ENCODE measurements at places on chromosomes 1 and 21.
A peak's percentile ranks its signal among the peaks of the same experiment; 100 is the strongest.

DNA sequence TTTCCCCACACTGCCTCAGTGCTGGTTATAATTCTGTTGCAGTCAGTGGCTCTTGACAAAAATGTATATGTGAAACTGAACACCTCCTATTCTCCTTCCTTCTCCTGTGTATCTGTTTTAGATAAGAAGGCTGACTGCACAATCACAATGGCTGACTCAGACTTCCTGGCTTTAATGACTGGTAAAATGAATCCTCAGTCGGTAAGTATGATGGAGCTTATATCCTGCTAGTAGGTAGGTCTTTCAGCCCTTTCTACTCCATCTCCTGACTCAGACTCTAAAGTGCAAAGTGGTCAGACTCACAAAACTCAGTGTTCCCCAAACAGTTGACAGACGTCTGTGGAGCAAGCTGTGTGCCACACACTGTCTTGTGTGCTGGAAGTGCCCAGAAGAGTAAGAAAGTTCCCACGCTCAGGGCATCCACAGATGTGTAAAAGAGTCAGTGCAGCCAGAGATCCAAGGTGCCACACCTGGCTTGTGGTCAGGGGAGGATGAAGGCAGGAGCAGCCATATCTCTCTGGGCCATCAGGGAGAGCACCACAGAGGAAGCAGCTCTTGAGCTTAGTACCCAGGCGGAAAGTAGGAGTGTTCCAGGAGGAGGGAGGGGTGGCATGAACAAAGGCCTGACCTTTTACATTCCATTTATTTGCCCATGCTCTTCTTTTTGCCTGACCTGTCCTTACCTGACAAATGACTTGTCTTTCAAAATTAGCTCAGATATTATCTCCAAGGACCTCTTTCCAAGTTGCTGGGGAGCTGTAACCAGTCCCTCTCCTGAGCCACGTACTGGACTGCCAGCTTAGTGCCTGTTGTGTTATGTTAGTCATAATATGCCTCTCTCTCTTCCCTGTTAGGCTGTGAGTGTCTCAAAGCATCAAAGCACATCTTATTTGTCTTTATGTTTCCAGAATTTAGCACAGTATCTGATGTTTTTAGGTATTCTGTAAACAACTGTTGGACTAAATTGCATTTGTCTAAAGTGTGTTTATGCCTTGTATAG, 14.0 kb upstream of the PODN start:
- DNase-seq = no peak

DNA sequence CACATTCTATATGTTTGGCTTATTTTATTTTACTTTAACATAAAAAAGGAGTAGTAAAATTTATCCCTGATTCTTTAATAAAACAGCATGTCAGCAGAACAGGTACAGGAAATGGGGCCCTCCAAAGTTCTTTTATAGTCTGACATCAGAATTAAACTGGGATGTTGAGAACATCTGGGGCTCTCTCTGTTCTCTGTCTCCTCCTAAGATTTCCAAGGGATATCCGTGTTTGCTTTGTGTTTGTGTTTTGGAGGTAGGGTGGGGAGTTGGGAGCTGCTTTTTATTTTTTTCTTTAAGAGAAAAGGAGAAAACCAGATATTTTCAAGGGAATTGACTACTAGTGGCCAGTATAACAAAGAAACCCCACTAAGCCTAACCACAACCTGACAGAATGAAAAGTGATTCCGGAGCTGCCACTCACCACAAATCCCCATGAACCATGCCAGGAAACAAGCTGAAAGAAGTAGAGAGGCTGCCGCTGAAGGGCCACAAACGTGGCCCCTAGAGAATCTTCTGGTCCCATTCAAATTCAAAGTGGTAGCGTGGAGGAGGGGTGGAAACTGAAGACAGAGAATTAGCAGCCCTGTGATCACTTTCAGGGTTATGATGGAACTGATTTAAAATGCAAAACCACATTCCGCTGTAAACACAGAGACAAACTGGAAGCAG, 369.6 kb upstream of the ADGRL2 start:
- no peak for DNase-seq

- no peak for DNase-seq
Observed at GRCh38 chr1:27117733-27118439, 37.0 kb downstream of the SLC9A1 start.

DNA sequence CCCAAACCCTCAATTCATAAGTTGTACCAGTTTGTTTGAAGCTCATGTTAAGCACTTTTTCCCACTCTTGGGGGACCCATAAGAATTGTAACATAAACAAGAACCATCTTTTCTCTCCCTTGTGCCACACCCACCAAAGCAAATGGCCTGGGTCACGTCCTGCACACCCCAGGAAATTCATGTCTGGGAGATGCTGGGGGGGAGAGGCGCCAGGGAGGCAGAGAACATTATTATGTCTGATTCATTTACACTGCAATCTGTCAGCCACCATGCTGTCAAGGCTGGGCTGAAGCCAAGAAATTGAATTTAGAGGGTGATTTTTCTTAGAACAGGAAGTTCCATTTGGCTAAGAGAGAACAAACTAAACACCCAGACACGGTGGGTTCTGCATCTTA, 37.2 kb upstream of the IPO9 start:
- DNase-seq = no peak

- DNase-seq = no peak
Observed at GRCh38 chr1:211549092-211549711, 29.8 kb downstream of the SLC30A1 start.

- peak; percentile 97 for DNase-seq
Observed at GRCh38 chr1:46303038-46303871, at the start of the genes LRRC41 and UQCRH. TSS of gene LRRC41 (minus strand) at chr1:46303616. CDS start at chr1:46303322, 294 bp downstream. TSS of gene UQCRH (plus strand) at chr1:46303698. CDS start at chr1:46303767, 69 bp downstream.

- no peak for DNase-seq
Observed at GRCh38 chr1:59506952-59507351, 210.1 kb downstream of the FGGY start.

DNA sequence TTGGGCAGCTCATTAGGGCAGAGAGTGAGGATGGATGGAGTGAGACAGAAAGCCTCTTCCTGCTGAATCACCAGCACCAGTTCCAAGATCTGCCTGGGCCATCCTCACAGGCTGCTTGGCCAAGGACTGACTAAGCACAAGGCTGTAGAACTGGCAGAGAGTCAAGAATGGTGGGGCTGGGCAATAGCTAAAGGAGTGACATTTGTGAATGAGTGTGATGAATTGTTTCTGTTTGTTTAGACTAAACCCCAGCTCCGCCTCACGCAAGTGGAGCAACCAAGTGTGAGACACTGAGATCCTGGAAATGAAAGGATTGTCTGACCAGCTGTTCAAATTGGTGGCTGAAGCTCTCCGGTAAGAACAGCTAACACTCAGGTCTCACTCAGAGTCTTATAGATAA, 38.6 kb downstream of the BRINP2 start:
- peak; percentile 46 for DNase-seq

DNA sequence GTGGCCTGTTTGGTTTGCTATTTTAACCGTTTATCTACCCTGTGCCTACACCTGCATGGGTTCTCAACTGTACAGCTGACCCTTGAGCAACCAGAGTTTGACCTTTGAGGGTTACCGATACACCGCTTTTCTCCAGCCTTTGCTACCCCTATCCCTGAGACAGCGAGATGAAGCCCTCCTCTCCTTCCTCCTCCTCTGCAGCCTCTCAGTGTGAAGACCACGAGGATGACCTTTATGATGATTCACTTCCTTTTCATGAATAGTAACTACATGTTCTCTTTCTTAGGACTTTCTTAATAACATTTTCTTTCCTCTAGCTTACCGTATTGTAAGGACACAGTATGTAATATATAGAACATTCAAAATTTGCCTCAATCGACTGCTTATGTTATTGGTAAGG, 14.5 kb upstream of the RNF187 start:
- no peak for DNase-seq

DNA sequence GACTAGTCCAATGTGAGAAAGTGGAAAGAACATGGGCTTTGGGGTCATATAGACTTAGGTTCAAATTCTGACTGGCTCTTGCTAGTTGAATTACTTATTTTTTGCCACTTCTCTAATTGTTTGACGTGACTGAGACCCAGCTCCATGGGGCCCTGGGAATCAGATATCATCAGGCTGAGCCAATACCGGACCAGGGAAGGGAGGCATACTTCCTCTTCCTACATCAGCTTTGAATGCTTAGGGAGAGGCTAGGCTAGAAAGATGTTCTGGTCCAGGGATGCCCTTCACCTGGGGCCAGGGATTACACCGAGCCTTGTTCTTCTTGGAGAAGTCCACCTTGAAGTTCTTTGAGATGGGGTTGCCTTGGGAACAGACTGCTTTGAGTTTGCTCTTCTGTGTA, 3.7 kb upstream of the NR1I3 start:
- no peak for DNase-seq

DNA sequence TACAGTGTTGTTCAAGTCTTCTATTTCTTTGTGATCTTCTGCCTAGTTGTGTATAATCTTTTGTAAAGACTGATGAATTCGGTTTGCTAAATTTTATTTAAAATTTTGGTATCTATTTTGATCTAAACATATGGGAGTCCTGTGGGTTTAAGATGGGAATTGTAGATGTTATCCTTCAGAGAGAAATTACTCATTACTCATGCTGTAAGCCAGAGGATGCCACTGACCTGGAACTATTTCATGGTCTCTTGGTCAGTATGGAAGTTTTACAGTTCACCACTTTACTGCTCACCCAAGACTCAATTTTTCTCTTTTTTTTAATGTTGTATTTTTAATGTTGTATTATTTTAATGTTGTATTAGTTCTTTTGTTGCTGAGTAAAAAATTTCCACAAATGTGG, 138.6 kb upstream of the B3GALT2 start:
- DNase-seq = no peak

DNA sequence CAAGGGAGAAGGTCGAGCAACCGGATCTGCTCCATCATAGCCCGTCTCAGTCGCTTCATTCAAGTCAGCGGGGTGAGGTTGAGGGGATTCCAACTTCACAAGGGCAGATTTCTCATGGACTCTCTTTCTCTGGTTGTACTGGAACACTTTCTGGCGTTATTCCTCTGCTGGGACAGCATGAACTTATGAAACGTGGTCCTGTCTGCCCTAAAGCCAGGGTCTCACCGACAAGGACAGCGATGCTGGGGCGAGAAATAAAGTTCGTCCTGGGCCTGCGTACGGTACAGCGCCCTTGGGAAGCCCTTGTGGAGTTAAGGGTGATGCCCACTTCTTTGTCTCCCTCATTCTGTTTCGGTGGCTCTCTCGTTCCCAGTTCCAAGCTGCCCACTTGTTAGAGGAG, 1.3 kb upstream of the FLVCR1 start:
- DNase-seq = no peak

GRCh38 chr1:9073143-9073542, 3.7 kb upstream of the SLC2A5 start:
- DNase-seq = no peak

DNA sequence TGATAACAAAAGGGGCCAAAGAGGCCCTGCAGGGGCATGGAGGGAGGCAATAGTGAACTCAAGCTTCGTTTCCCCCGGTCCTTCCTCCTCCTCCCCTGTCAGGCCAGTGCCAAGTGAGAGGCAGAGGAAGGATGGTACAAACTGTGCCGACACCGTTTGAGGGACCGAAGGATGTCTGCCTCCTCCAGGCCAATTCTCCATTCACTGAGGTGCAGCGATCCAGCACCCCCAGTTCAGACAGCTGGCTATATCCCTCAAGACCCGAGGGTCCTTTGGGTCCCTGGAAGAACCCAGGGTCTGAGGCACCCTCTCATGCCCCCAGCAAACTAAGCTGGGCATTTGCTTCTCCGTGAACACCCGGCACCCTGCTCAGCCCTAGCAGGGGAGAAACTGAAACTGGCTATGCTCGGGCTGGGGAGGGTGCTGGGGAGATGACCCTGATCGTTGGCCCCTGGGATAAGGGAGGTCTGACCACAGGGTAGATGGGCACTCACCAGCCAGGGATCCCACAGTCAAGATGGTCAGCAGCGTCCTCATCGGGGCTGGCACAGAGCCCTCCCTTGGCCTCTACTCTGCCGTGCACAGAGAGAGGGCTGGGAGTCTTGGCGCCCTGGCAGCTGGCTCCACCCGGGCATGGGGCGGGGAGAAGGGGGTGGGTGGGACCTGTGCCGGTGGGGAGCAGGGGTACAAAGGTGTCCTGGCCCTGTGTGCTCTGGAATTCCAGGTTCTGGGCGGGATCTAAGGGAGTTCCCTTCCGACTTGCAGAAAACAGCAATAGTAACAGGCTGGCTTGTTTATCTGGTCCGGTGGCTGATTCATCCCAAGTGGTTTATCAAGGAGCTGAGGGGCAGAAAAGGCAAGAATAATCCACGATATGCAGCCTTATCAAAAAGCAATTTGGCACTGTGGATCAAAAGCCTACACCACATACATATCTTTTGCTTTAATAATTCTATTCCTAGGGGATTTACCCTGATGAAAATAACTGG, at the start of gene IL22RA1:
Gene IL22RA1 (minus strand): TSS at position 595 of the 989 bp plus-strand sequence. CDS start 58 bp downstream, at position 537.
- peak; percentile 89 for DNase-seq

DNA sequence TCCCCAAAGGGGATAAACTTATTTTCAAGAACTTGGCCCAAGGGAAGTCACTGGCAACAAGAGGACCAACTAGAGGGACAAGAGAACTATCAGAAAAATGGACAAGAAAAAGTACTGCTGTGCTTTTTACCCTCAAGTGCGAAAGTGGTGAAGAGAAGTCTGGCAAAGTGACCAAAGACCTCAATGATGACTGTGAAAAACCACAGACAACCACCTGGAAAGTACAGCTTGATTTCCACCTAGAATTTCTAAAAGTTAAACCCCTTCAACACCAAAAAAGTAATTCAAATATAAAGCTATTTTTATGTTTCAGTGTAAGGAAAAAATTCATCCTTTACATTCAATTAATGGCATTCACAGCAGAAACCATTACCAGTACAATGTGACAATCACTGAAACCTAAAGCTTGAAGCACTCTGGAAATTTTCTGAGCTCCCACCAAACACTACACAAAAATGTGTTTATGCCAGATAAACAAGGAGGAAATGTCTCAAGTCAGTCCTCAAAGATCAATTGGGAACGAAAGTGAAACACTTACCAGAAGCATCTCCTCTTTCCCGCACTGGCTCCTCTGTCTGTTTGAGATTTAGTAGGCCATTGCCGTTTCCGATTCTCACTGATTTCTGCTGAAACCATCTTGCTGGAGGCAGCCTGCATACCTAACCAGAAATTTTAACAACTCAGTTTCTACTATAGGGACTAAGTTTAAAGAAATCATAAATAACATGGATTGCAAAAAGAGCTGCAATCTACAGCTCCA, 8.3 kb downstream of the SDE2 start:
- no peak for DNase-seq

Measured in left colon (tissue), 2 donors.